Tongue (tissue), 3 donors: ENCODE measurements at places on chromosomes 11 and 22.

GRCh38 chr11:47340980-47341775 is 11.3 kb downstream of the MYBPC3 start:
- no peak for DNase-seq

- no peak for DNase-seq
Observed at GRCh38 chr11:12827369-12827768, 153.1 kb downstream of the TEAD1 start.

GRCh38 chr11:96036863-96037262 is 113.0 kb upstream of the MTMR2 start:
- DNase-seq, result peak; percentile 25

DNA sequence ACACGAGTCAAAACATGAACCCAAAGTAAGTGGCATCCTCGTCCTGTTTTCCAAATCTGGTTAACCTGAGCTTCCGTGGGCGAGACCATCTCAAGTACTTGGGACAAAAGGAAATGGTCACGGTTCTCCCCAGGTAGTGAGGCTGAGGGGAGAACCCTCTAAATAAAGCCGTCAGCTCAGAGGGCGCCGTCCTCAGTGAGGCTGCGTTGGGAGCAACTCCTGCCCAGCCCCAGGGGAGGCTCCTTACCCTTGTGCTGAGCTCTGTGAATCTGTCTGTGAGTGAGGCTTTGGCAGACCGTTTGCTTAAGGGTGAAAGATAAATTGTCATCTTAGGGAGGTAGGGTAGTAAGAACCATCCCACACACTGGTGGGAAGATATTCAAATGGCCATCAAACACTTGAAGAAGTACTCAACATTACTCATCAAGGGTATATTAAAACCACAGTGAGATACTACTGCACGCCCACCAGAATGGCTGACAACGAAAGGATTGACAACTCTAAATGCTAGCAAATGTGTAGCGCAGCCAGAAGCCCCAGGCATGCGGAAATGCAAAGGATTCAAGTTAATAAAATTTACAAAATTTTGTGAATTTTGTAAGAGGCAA is 321.0 kb downstream of the TBC1D22A start:
- no peak for DNase-seq

- DNase-seq, result no peak
Observed at GRCh38 chr11:848380-848931, 5.8 kb downstream of the TSPAN4 start.

DNA sequence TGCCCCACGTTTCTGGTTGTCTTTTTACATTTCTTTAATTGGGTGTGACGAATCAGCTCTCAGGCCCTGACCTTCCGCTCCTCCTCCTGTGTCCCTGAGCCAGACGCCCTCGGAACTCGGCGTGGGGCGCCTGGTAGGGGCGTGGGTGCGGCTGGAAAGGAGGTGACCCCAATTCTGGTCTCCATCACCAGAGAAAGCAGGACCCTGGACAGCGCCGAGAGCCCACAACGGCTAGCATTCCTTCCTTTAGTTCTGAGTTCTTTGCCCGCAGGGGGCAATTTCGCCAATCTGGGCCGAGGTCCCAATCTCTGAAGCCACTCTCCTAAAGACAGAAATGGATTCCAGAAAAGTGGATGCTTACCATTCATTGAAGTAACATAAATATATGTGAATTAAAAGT is 11.7 kb upstream of the RBMXL2 start:
- DNase-seq, result peak; percentile 16
